CD8-positive, alpha-beta memory T cell (primary cell): ENCODE measurements at places on chromosomes 1 and 21. TPM values are rescaled to one million over a fixed set of nuclear protein-coding genes. Genes with fewer than 3 reads are reported as not detected.

The F5 gene
- 76.5 TPM for total RNA-seq

GRCh38 chr21:45538381-45539045, 3.7 kb downstream of the SLC19A1 start:
- H3K27ac ChIP-seq: no peak overlapping the region
- H3K4me1 ChIP-seq: peaks cover 11% of the 10 kb centered on the region
- DNase-seq: no peak
- no peaks in the 10 kb centered on the region for H3K27me3 ChIP-seq

The HSF2BP gene
- 0.53 TPM for total RNA-seq

GRCh38 chr1:158818560-158818959, 12.6 kb upstream of the MNDA start:
- H3K27ac ChIP-seq: peak overlapping the region; percentile 80
- H3K4me1 ChIP-seq: peaks cover 20% of the 10 kb centered on the region
- DNase-seq: no peak
- no peak overlapping the region for H3K4me3 ChIP-seq

The COL6A1 gene
- total RNA-seq: 12.1 TPM

The TMEM53 gene
- total RNA-seq: 2.3 TPM

The OPRD1 gene
- total RNA-seq: not detected

GRCh38 chr1:156241311-156241811, 623 bp upstream of the BGLAP start:
- no peak overlapping the region for H3K4me3 ChIP-seq
- peaks cover 14% of the 10 kb centered on the region for H3K4me1 ChIP-seq
- H3K27me3 ChIP-seq: no peaks in the 10 kb centered on the region
- no peak for DNase-seq
- H3K27ac ChIP-seq: no peak overlapping the region
- peaks cover 21% of the 10 kb centered on the region for H3K36me3 ChIP-seq
